Stimulated activated CD8-positive, alpha-beta memory T cell treated with anti-CD3 and anti-CD28 coated beads, Interleukin-7, amount 100 ng/mL, for 24 hours (primary cell): ENCODE measurements at places on chromosomes 6 and 20.

GRCh38 chr6:137045222-137045789, 541 bp upstream of the IL20RA start:
- DNase-seq, result no peak

DNA sequence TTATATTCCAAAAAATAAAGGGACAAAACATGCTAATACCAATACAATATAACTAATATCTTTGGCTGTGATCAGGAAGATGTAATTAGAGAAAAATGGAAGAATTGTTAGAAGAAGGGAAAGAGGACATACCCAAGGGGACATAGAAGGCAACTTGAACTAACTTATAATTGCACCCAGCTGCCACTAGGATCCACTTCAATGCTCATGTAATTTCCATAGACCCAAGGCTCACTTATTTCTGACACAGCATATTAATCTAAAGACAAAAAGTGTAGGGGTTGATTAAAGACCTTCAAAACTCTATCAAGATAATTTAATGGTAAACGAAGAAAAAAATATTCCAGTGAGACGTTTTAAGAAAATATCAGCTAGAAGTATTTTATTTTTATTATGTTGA, 396.0 kb upstream of the ADGRB3 start:
- no peak for DNase-seq

DNA sequence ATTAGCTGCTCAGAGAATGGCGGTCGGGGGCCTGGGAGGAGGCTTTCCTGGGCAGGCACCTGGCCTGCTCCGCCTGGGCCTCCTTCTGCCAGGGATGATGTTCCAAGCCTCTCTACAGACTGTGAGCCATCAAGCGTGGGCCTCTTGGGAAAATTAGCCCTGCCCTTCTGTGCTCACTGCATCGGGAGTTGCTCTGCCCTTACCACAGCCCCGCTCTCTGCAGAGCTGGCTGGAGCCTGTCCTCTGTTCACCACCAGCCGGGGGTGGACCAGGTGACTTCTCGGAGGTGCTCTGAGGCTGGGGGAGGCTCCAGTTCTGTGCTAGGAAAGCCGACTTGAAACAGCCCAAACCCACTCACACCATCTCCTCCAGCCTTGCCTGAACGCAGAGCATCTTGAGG, 24.2 kb downstream of the MDGA1 start:
- DNase-seq, result no peak

DNA sequence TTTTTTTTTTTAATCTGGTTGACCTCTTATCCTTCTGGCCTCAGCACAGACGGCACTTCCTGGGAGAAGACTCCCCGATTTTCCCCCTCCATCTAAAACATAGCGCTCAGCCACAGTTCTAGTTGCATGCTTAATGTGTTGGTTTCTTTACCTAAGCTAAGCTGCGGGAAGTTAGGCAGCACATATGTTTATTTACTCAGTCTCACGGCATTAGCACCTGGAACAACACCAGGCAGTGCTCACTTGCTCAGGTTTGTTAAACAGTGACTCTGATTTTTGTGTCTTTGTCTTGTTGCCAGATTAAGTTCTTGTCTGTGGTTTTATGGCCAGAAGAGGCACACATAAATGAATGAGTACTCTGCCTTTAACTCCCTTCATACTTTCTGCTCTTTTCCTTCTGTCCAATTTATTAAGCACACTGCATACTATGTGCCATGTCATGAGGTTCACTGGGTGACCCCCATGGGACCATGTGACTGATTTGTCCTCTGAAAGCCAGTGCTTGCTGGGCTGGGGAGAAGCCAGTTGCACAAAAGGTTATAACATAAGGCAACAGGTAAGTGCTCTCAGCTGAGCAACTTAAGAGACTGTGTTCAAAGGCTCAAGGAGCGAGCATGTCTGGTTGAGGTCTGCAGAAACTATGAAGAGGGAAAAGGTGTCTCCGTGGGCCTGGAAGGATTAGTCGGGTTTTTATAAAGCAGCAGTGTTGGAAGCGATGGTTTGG, 93.6 kb downstream of the RPP40 start:
- DNase-seq, result no peak

GRCh38 chr6:106688177-106688951, 59.0 kb downstream of the QRSL1 start:
- no peak for DNase-seq

GRCh38 chr6:92586236-92586977, 833.0 kb downstream of the EPHA7 start:
- DNase-seq, result no peak

- no peak for DNase-seq
Measured at GRCh38 chr20:9255171-9255570, 186.3 kb downstream of the PLCB4 start.

DNA sequence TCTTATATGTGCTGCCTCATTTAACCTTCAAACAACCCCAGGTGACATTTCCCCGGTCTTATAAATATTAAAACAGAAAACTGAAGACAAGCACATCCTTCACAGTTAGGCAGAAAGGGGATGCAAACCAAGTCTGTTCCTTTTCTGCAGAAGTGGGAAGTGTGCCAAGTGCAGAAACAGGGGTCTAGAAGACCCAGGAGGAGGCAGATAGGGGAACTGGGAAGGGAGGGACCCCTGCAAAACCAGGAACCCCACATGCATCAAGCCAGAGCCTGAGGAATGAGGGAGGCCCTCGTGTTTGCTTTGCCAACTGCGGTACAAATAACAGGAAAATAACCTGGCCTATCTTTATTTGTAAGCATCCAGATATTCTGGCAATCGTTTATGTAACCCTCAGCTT, 17.0 kb upstream of the CST3 start:
- no peak for DNase-seq

DNA sequence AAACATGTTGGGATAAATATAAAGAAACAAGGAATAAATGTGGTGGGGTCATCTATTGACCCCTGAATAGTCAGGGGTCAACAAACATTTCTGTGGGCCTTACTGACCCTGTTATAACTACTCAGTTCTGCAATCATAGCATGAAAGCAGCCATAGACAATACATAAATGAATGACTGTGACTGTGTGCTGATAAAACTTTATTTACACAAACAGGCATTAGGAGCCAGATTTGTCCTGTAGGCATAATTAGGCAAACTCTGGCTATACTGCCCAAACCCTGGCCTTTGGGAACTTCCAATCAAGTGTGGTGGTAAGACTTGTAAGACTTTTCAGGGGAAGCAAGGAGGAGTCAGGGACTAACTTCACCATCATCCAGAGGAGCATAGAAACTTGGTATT, 222.7 kb downstream of the KHDC1L start:
- no peak for DNase-seq

GRCh38 chr6:163659803-163660202, 245.3 kb downstream of the QKI start:
- no peak for DNase-seq

GRCh38 chr6:141488488-141488887, 644.2 kb upstream of the GJE1 start:
- DNase-seq, result no peak

DNA sequence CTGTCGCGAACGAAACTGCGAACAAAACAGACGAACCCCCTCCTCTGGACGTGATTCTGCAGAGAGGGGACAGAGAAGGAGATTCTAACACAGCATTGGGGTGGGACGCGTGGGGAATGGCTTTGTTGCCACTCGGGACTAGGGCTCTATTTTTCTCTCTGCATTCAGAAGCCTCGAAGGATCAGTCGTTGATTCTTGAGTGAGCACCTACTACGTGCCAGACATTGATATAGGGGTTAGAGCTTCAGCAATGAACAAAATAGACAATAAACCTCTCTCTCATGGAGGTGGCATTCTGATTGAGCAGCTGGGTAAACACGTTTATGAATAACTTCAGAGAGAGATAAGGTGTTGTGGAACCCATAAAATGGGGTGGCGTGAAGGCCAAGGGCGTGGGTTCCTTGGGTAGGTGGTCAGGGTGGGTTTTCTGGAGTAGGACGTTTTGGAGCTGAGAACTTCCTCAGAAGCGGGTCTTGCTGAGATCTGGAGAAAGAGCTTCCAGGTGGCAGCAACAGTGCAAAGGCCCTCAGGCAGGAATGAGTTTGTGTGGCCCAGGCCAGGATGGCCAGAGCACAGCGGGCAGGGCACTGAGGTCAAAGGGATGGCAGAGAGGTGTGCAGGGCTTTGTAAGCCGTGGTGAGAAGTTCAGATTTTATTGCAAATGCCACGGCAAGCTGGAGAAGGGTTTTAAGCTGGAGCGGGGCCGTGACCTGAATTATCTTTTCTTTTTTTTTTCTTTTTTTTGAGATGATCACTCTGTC, 884 bp downstream of the SLC2A10 start:
- DNase-seq, result no peak

- no peak for DNase-seq
Measured at GRCh38 chr6:168300975-168301647, 18.5 kb downstream of the DACT2 start.

- DNase-seq, result no peak
Measured at GRCh38 chr20:35395728-35396127, 16.0 kb downstream of the UQCC1 start.

- DNase-seq, result no peak
Measured at GRCh38 chr20:33209789-33210188, 7.4 kb upstream of the BPIFA3 start.

- DNase-seq, result no peak
Measured at GRCh38 chr6:129895692-129896091, 34.6 kb upstream of the TMEM244 start.

DNA sequence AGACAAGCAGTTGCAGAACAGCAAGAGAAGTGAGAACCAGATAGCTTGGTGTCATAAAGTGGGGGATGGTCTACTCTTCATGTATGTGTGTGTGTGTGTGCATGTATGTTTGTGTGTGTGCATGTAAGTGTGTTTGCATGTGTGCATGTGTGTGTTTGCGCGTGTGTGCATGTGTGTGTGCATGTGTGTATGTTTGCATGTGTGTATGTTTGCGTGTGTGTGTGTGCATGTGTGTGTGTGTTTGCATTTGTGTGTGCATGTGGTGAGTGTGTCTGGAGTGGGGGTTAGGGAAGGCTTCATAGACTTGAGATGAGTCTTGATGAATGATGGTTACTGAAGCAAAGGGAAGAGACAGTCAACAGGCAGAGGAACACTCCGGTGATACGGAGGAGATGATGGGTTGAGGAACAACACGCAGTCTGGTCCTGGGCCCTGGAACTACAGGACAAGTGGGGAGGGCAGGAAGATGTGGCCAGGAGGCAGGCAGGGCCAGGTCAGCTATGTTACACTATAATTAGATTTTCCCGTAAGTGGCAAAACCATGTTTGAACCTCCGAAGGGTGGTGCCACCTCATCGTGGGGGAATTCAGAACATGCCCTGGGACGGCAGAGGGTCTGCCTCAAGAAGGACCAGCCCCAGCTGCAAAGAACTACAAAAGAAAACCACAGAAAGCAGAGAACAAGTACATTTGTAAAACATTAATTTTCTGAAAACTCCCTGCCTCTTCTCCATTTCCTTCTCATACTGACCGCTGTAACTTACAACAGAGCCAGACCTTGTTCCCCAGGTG, 38.7 kb upstream of the PDE10A start:
- DNase-seq, result no peak

DNA sequence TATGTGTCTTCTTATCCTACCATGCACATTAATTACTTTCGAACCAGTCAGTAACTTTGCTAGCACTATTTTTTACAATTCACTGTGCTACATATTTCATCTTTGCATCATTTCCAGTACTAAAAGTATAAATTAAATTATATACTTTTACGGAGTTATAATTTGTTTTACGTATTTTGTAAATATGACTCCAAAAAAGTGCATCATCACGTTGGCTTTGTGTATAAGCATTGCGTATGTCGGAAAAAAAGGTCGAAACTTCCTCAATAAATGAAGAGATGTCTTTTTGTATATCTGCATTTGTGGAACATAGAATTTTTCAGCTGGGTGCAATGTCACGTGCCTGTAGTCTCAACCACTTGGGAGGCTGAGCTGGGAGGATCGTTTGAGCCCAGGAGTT, 52.0 kb downstream of the USP49 start:
- DNase-seq, result no peak

- DNase-seq, result no peak
Measured at GRCh38 chr6:37042150-37042549, 36.7 kb downstream of the FGD2 start.

- DNase-seq, result no peak
Measured at GRCh38 chr6:150689900-150690590, 90.4 kb downstream of the PLEKHG1 start.

- DNase-seq, result no peak
Measured at GRCh38 chr20:41170386-41171105, 33.2 kb downstream of the PLCG1 start.

GRCh38 chr20:59814840-59815340, 118.5 kb downstream of the SYCP2 start:
- DNase-seq, result no peak

- no peak for DNase-seq
Measured at GRCh38 chr20:15986690-15987089, 586.6 kb downstream of the KIF16B start.

DNA sequence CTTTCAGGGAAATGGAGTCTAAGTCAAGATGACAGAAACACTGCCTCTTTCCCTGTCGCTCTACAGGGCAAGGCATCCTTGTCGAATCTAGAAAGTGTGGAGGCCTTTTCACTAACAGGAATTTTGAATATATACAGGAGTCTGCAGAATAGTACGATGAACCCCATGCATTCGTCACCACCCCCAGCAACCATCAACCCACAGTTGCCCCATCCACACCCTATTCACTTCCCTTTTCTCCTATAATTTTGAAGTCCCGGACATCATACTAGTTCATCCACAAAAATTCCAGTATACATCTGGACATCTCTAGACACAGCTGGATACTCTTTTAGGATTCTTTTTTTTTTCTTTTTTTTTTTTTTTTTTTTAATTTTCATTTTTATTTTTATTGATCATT, 80.7 kb upstream of the RIN2 start:
- DNase-seq, result no peak

DNA sequence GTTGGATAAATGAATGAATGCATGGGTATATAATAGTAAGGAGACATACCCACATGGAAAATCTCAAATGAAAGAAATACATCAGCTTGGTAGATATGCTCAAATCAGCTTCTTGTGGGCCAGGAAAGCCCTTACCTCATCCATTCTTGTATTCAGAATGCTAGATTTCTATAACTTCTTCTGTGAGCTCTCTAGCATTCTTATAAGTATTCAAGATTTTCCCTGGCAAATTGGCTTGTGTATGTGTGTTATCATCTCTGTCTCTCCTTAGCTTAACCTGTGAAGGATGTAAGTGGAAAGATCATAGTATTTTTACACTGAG, 100.8 kb downstream of the OR2B2 start:
- DNase-seq, result no peak

- DNase-seq, result no peak
Measured at GRCh38 chr20:16474363-16474762, 98.9 kb downstream of the KIF16B start.

- DNase-seq, result no peak
Measured at GRCh38 chr6:152458648-152459644, 178.2 kb downstream of the SYNE1 start.

GRCh38 chr6:4323322-4323721, 187.9 kb upstream of the ECI2 start:
- no peak for DNase-seq
